ENCODE measurements at places on chromosomes 2 and 18. TPM values are rescaled to one million over a fixed set of nuclear protein-coding genes. Genes with fewer than 3 reads are reported as not detected.

Gene PLEKHH2
- 1.6 TPM for total RNA-seq

DNA sequence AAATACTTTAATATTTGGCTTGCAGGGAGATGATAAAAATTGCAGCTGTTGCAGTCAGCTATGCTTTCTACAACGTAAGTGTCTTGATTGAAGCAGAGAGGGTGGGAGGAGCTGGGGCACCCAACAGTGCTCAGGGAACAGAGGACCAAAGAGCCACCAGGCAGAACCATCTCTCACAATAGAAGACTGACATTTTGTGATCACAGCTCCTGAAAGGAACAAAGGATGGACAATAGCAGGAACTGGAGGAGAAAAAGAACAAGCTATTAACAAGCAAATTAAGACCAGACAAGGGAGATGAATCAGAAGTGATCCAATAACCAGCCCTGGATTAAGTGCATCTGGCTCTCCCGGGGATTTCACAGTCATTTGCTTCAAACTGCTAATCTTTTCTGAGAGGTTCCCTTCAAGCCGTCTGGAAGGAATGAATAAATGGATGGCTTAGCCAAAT lies 65.7 kb upstream of the SMAD2 start:
- no peak for DNase-seq

DNA sequence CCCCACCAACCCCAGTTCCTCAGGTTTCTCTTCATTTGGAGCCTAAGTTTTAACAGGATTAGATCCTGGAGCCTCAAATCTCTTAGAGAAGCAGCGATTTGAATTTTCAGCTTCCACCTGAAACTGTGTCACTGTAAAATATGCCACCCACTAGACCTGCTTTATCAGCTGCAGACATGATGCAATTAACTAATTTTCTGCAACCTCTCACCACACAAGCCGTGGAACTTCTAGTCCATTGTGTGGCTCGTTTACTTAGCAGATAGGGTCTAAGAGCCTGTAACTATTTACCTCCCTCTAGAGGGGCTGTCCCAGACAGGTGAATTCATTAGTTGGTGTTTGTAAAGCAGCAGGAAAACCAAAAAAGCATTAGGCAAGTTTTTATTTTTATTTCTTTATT lies 31.6 kb upstream of the FZD5 start:
- DNase-seq, result no peak

DNA sequence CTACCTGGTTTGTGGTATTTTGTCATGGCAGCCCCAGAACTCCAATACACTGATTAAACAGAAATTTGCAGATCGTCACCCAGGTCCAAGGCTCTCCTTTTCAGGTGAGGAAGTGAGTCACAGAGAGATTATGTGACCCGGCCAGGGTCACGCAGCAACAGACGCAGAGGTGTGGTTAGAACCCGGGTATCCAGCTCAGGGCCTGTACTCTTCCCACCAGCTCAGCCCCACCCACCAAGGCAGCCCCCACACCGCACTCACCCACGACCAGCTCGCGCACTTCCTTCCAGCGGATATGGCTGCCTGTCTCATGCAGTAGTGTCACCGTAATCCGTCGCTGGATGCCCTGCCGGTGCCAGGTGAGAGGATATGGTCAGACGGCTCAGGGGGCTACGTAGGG lies 48.1 kb downstream of the AQP12A start:
- DNase-seq, result no peak

DNA sequence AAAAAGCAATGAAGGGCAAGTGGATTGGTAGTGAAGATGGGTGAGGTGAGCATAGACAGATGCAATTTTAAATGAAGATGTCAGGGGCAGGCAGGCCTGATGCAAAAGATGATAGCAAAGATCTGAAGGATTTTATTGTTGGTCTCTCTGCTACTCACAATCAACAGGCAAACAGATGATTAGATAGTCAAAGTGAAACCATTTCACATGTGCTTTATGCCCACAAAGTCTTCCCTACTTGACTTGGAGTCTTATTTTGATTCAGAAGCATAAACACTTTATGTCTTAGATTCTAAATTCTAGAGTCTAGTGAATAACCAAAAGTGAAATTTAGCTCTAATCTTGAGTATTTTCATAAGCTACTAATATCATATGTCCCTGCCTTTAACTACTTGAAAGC lies 153.8 kb upstream of the HNRNPA3 start:
- DNase-seq, result no peak

- no peak for DNase-seq
Measured at GRCh38 chr2:85446296-85447221, 28.0 kb downstream of the SH2D6 start.

- peak; percentile 3 for DNase-seq
Measured at GRCh38 chr2:112150447-112150846, 12.3 kb downstream of the FBLN7 start.

Gene PAIP2B
- total RNA-seq, result 8.0 TPM

- DNase-seq, result no peak
Measured at GRCh38 chr18:56124186-56124585, 514.2 kb downstream of the TXNL1 start.

Gene EMILIN1
- total RNA-seq, result 20.2 TPM

- DNase-seq, result no peak
Measured at GRCh38 chr2:34831096-34831495, 1232.0 kb upstream of the FAM98A start.

Data from colonic mucosa (tissue), 4 donors.